ENCODE measurements at places on chromosomes 4 and X.

DNA sequence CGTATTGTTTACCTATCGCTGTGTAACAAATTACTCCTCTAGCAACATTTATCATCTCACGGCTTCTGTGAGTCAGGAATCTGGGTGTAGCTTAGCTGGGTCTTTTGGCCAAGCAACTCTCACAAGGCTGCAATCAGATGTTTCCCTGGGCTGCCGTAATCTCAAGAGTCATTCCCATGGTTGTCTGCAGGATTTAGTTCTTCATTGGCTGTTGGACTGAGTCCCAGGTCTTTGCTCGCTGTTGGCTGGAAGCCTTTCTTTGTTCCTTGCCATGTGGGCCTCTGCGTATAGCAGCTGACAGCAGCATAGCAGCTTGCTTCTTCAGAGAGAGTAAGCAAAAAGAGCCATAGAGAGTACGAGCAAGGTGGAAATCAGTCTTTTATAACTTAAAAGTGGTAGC is 16.8 kb downstream of the POLR2B start:
- DNase-seq = no peak

GRCh38 chr4:84479663-84480062 is 19.4 kb downstream of the NKX6-1 start:
- no peak for DNase-seq

GRCh38 chr4:127055357-127055756 is 577.4 kb upstream of the INTU start:
- no peak for DNase-seq

GRCh38 chr4:142850478-142850877 is 4.4 kb upstream of the INPP4B start:
- DNase-seq = no peak

DNA sequence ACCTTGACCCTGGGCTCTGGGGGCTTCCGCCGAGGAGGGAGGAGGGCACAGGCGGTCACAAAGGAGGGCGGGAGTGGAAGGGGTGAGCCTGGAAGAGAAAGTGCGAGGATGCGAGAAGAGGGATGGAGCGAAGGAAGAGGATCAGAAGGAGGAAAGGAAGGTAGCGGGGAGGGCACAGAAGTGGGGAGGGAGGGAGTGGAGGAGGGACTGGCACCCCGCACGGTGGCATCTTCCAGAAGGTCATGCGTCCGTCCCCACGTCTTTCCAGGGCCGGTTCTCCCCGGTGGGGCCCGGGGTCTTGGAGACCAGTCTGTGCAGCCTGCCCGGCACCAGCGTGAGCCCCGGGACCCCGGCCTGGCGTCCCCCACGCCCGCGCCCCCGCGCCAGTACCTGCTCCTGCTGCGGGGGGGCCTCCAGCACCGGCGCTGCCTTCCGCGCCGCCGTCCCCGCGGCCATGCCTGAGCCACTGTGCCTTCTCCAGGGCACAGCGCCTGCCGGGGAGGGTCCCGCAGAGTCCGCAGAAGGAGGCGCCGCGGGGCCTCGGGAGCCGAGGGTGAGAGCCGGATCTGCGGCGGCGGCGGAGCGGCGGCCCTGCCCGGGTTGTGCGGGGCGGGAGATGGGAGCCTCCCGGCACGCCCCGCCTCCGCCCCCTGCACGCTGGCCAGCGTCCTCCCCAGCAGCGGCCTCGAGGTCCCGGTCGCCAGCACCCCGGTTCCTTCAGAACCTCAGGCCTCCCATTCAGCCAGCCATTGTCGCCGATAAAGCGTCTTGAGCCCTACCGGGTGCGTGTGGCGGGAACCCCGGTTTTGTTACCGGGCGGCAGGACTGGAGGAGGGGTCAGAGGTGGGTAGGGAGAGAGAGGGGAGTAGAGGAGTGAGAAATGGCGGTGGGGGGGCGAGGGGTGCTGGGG is at the start of gene RNF175:
Gene RNF175 (minus strand): TSS at position 618 of the 910 bp plus-strand sequence. CDS start 162 bp downstream, at position 456.
- no peak for DNase-seq

DNA sequence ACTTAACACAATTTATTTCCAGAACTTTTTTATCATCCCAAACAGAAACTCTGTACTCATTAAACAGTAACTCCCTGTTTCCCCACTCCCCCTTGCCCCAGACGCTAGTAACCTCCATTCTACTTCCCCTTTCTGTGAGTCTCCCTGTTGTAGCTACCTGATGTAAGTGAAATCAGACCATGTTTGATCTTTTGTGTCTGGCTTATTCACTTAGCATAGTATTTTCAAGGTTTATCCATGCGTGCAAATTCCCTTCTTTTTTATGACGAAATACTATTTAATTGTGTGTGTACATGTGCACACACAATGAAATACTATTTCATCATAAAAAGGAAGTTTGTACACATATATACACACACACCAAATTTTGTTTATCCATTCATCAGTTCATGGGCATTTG is 5.2 kb downstream of the PKD2 start:
- DNase-seq = no peak

GRCh38 chr4:173128199-173128890 is 40.3 kb upstream of the GALNT7 start:
- no peak for DNase-seq

GRCh38 chr4:43337707-43338106 is 445.2 kb downstream of the GRXCR1 start:
- DNase-seq = no peak

DNA sequence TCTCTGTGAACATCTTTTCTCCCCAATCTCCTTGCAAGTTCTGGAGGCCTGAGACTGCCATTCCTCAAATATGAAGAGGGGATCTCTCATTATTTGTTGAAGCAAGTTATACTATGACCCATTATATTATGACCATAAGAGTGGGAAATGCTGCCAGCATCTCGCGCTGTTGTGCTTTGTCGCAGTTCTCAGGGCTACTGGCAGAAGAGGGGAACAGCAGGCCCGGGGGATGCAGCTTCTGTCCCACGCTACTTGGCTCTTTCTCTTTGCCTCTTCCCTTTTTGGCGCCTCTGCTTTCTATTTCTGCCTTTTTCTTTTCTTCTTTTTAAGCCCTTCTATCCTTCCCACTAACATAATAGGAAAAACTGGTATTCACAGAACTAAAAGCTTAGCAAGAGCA is 64.2 kb downstream of the GEMIN8 start:
- DNase-seq = no peak

- DNase-seq = no peak
These were observed 756.3 kb upstream of the ATOH1 start for GRCh38 chr4:93072292-93072691.

DNA sequence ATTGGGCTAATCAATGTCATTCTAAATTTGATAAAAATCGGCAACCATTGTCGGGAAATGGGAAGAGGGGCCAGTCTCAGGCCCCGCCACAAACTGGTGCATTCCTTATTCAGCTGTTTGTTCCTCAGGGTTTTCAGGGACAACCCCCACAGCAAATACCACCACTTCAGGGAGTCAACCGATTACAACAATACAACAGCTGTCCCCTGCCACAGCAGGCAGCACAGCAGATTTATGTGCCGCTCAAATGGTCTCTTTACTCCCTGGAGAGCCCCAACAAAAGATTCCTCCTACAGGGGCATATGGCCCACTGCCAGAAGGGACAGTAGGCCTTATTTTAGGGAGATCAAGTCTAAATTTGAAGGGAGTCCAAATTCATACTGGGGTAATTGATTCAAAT is 61.8 kb downstream of the ZNF732 start:
- DNase-seq = no peak

- no peak for DNase-seq
These were observed 35.7 kb downstream of the APOO start for GRCh38 chrX:23871905-23872546.

GRCh38 chrX:121323337-121323736 is 275.9 kb downstream of the GLUD2 start:
- no peak for DNase-seq

DNA sequence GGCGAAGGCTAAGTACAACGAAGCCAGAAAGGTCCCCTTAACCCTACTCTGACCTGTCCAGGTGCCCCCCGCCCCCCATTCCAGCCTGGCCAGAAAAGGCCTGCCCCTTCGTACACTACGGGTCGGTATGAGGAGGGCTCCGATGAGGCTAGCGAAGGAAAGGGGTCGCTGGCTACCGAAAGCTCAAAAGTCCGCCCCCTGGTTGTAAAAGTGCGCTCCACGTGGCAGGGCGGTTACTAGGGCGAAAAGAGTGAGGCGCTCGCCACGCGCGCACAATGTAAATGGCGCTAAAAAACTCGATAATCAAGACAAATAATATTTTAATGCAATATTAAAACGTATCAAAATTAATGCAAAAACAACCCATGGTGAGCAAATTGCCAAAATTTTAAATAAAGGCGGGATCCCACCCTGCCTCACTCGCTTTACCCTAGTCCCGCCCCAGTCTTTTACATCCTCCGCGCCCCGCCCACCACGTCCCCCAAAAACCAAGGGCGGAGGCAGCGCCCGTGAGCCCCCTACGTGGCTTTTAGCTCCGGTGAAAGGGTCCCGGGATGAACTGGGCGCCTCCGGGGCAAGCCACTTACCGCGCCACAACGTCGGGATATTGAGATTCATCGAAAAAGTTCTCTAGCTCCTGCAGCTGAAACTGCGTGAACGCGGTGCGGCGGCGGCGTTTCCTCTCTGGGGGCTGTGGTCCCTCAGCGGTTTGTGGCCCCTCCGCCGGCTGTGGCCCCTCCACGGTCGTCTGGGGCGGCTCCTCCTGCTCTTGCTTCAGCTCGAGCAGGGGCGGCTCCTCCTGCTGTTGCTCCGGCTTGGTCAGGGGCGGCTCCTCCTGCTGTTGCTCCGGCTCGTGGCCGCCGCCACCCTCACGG is 929 bp downstream of the ESX1 start:
- DNase-seq = no peak

DNA sequence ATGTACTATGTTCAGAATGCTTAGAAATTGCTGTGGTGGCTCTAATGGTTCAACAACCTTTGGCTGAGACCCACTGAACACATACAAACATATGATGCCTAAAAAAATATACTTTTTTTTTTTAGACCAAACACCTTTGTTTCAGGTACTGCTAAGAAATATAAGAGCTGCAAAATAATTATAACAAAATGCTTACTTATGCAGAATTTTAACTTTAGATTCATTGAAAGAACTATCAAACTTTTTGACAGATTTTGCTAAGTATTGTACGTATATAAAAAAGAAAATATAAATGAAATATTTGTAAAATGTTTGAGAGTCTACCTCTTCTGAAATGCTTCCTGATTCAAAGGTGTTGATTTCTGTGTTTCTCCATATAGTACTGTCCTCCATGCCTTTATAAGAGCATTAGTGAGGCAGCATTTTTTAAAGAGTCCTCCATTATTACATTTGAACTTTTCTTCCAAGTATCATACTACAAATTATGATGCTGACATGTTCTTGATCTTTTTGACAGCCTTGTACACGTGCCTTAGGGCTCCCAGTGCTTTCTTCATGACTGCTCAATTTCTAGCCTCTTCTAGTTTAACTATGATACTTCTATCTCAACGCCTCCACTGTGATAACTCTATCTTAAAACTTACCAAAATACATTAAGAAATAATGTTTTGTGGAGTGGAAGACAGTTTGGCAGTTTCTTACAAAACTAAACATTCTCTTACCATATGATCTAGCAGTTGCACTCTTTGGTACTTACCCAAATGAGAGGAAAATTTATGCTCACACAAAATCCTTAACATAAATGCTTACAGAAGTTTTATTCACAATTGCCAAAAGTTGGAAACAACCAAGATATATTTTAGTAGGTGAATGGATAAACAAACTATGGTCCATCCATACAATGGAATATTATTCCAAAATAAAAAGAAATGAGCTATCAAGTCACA is 212.2 kb upstream of the MAB21L2 start:
- no peak for DNase-seq

DNA sequence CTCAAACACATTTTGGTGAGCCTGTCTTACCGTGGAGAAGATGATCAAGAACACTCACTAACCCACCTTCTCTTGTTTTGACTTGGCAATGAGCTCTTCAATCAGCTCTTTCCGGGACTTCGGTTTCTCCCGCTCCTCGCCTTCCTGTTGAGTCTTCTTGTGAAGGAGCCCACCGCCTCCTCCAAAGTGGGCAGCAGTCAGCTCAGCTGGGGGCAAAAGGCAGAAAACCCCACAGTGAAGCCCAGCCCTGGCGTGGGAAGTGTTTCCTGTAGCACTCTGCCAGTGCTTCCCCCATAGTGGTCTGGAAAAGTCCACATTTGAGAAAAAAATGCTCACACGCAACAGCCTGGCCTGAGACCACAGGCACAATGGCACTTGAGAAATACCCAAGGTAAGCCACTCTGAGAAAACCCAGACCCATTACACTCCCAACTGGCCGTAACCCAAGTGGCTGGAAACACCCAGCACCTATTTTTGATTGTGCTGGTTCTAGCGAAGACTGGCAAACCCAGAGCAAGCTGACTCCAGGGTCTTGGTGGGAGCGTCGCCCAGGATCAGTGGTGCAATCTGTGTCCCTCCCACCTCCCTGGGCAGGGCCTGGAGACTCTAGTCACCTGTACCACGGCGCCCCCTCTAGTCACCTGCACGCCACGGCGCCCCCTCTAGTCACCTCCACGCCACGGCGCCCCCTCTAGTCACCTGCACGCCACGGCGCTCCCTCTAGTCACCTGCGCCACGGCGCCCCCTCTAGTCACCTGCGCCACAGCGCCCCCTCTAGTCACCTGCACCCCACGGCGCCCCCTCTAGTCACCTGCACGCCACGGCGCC is 8.6 kb downstream of the NOP14 start:
- DNase-seq = no peak

DNA sequence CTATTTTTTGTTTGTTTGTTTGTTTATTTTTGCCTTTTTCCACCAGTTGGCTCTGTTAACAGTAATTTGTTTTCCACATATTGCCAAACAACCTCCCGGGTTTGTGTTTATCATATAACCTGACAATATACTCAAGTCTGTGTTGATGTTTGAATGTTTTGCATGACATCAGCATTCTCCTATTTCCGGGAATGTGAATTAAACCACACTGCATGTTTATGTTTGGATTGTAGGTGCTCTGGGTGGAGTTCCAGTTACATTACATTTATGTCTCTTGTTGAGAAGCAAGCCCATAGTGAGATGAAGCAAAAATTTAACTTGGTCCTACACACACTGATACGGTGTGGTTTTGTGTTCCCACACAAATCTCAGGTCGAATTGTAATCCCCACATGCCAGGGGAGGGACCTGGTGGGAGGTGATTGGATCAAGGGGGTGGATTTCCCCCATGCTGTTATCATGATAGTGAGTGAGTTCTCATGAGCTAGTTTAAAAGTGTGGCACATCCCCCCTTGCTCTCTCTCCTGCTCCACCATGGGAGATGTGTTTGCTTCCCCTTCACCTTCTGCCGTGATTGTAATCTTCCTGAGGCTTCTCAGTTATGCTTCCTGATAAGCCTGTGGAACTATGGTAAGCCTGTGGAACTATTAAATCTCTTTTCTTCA is 54.4 kb upstream of the CLNK start:
- DNase-seq = no peak

DNA sequence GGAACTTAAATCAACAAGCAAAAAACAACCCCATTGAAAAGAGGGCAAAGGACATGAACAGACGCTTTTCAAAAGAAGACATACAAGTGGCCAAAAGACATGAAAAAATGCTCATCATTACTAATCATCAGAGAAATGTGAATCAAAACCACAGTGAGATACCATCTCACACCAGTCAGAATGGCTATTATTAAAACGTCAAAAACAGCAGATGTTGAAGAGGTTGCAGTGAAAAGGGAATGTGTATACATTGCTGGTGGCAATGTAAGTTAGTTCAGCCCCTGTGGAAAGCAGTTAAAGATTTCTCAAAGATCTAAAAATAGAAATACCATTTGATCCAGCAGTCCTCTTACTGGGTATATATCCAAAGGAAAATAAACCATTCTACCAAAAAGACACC is 22.6 kb downstream of the RTL9 start:
- no peak for DNase-seq

- no peak for DNase-seq
These were observed 208.8 kb downstream of the GRIA3 start for GRCh38 chrX:123392921-123393320.

GRCh38 chrX:132409780-132410556 is 78.9 kb downstream of the MBNL3 start:
- no peak for DNase-seq

All from activated T-helper 1 cell treated with Interleukin-2 at 50 U/mL for 16 hours (primary cell).